Stimulated activated CD8-positive, alpha-beta memory T cell treated with anti-CD3 and anti-CD28 coated beads, Interleukin-4, amount 100 ng/mL, for 1 hour (primary cell): ENCODE measurements at places on chromosomes 5 and 9.

DNA sequence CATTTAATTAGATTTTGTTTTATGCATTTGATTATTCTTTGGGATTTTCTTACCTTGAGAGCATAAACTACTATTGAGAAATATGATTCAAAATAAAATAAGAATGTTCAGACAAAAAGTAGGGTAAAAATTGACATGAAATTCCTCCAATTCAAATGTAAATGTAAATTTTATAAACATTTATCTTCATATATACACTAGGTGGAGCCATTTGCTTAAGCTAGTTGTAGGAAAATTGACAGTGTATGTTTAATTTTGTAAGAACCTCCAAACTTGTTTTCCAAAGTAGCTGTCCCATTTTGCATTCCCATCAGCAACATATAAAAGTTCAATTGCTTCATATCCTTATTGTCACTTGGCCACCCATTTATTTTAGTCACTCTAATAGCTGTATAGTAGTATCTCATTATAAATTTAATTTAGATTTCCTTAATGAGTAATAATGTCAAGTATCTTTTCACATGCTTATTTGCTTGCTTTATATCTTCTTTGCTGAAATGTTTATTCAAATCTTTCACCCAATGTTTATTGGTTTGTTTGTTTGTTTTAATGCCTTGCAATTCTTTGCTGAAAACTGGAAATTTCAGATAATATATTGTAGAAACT, 37.6 kb upstream of the SLCO6A1 start:
- DNase-seq, result no peak

GRCh38 chr9:130118841-130119518, 53.2 kb upstream of the NCS1 start:
- DNase-seq, result no peak

- no peak for DNase-seq
Observed at GRCh38 chr5:131992370-131992769, 19.1 kb downstream of the ACSL6 start.

GRCh38 chr9:89919171-89919681, 314.4 kb downstream of the GADD45G start:
- DNase-seq, result no peak

- DNase-seq, result no peak
Observed at GRCh38 chr9:129933185-129934040, 98.2 kb downstream of the USP20 start.

GRCh38 chr5:119398727-119399466, 43.1 kb downstream of the TNFAIP8 start:
- no peak for DNase-seq

DNA sequence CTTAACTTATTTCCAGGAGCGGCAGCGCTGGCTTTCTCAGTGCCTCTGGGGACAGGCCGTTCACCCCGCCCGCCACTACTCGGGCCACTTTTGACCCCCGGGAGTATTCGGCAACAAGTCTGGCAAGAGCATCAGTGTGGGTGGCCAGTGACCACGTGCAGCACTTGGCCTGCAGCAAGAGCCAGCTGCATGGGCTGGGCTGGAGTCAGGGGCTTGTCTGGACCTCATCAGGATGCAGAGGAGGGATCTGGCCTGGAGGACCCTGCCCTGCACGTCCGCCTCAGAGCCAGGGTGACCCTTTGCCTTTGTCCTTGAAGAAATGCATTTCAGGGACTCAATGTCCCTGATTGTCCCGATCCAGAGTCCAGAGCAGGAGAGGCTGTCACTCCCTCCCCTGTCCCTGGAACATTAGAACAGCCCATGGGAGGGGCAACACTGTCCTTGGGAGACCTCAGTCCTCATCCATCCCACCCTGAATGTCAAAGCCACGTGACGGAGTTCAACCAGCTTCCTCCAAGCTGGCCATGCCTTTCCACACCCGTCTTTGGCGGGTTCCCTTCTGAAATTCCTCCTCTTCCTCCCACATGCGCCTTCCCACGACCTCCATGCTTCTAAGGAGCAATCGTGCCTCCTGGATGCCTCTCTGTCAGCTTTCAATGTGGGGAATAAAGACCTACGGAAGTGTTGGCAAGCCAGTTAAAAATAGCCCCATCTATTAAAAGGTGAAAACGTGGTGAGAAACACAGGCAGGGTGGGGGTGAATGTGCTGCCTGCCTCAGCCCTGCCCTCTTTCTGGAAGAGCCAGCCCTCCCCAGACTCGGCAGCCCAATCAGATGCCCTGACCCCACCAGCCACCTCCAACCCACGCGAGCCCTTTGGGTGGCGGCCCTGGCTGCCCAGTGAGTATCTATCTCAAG, 99.0 kb downstream of the OLFM1 start:
- DNase-seq, result no peak

DNA sequence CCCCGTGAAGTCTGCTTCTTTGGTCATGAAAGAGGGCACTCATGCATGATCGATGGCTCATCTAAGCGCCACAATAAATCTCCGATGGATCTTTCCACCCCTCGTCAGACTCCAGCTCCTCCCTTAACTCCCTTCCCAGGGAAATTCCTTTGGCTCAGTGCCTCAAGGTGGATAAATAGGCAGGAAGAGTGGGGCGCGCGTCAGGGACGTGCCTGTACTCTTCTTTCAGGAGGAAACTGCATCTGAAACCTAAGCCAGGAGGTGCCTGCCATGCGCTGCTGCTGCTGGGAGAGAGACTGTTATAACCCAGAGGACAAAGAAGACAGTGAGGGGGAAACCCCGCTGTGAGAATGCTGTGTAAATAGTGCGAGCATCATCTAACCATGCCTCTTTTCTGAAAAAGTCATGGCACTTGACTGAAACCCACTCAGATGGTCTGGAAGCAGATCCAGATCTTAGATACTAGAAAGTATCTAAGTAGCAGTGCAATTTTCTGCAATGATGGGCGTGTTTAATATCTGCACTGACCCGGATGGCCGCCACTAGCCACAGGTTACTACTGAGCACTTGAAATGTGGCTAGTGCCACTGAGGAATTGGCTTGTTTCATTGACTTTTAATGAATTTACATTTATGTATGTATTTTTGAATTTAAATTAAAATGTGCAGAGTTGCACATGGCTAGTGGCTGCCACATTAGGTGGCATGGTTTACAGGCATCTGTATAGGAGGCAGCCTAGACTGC, 120.3 kb upstream of the BASP1 start:
- no peak for DNase-seq

- DNase-seq, result no peak
Observed at GRCh38 chr5:123107343-123108244, 18.6 kb downstream of the PRDM6 start.

DNA sequence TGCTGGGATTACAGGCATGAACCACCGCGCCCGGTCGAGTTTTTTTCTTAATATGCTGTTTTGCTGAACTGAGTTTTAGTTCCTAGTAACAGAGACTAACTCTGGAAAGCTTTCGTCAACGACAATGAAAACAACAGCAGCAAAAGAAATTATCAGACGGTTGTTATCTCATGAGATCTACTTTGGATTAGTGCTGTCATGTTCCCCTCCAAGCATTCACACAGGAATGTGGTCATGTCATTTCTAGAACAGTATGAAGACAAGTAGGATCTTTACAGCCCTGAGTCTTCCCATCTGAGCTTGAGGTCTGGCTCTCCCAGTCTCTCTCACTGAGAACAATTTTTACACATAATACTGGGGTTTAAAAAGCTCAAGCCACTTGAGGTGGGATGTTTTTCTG, 4.0 kb upstream of the ANKRD33B start:
- no peak for DNase-seq

DNA sequence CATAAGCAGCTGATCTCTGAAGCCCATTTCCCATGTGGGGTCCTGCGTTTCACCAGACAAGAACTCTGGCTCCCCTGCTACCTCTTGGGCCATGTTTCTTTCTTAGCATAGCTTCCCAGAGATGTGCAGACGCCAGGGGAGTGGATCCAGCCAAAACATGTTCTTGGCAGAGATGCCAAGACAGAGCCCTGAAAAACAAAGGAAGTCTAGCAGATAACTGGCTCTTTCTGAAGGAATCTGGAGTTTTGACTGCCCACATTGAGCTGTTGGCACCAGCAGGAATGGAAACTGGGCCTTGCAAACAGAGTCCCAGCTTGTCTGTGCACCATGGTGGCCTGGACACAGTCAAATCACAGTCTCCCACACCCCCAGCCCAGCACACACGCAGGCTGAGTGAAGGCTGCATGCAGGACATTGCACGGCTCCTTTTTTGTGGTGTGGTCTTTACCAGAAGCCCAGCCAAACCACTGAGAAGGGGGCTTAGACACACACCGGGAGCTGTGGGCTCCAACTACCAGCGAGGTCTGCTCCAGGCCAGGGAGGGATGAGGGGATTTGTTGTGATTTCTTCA, 114.7 kb downstream of the SNX18 start:
- no peak for DNase-seq
